Peyer's patch (tissue), 4 donors: ENCODE measurements at places on chromosomes 4 and X. TPM values are rescaled to one million over a fixed set of nuclear protein-coding genes. Genes with fewer than 3 reads are reported as not detected.

DNA sequence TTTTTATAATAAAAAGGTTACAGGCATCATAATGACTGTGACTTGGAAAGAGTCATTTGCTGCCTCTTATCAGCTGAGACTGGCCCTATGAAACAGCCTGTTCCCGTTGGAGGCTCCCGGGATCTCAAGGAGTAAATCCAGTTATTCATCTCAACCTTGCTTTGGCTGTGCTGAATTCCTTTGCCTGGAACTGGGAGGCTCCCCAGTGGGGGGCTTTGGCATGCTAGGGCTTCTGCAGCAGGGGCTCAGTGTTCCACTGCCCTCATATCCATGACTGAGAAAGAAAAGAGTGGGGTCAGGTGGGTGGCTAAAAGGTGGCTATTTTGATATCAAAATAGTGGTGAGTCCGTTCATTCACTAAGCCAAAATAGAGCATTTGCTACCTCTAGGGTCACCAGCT, 71.2 kb downstream of the TRPC5 start:
- no peak for DNase-seq

GRCh38 chr4:124686279-124686678, 26.3 kb downstream of the ANKRD50 start:
- DNase-seq: no peak

GRCh38 chr4:7978489-7978888, 38.8 kb upstream of the AFAP1 start:
- peak; percentile 77 for DNase-seq

GRCh38 chrX:110188701-110189558, 129.0 kb downstream of the AMMECR1 start:
- no peak for DNase-seq

DNA sequence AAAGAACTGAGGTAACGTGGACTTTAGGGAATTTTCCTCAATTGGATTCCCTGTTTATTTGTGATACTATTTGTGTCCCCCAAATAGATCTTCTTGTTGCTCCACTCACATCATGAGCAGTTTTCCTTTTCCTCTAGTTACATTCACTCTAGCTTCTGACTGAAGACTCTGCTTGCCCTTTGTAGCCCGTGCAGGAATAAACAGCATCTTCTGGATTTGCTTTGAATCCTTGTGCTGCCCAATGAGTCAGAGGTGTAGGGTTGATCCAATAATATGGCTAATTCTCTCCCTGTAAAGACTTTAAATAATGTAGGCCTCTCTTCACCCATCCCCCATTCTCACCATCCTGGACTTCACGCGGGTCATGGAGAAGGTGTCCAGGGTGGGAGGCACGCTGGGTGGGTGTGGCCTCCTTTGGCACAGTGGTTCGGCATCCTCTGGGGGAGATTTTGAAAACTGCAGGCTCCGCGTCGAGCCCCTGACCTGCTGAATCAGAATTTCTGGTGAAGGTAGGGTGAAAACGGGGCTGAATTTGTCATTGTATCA, 9.0 kb downstream of the HAND2 start:
- DNase-seq: no peak

DNA sequence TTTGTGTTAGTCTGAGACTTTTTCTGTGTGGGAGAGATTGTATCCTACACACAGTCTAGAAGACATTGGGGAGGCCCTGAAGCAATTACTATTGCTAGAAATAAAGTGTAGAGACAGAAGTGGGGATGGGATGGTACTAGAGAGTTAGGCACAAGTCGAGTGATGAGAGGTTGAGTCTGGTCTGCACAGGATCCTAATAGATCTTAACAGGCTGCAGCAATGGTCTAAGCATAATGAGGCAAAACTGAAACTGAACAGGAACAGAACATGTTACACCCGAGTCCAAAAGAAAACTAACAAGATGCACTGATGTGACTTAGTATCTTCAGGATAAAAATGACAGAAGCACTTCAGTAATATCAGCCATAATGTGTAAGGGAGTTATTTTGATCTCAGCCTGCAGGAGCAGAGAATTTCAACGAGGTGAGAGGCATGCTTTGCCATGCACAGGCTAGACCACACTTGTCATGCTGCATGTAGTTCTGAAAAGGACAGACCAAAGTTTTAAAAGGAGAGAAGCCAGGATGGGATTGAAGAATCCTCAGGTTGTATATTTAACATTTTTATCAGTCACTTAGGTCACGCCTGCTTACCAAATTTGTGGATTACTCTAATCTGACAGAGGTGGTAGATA, 205.8 kb upstream of the BOD1L1 start:
- DNase-seq: no peak

GRCh38 chr4:56902703-56903102, 5.0 kb upstream of the REST start:
- no peak for DNase-seq

The CHRDL1 gene
- 5.8 TPM for total RNA-seq

DNA sequence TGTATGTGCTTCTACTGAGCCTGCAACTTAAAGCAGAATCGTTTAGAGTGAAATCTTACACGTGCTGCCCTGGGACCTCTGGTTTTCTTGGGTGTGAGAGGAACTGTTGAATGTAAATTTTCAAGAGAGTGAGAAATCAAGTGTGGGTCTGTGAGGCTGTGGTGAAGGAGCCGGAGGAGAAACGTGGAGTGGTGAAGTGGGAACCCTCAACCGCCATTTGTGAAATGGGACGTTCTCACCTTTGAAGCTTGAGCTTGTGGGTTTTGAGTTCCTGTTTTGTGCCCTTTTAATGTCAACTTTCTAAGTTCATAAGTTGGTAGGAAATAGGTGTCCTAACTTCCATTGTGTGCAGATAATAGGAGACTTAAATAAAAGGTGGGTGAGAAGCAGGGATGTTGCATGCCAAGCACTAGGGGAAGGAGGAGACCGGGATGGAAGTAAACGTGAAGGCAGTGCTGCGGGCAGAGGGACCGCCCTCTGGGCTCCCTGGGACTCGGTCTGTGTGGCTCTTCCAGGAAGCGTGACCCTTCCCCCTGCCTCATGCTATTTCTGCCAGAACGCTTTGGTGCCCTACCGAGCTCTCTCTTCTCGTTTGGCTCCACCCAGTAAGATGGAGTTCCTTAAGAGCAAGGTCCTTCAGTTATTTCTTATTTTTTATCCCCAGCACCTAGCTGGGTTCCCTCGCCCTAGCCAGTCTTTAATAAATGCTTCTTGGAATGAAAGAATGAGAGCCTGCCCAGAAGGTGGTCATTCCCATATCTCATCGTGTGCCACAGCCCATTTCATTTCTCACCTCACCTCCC, 56.0 kb downstream of the TMEM131L start:
- DNase-seq: no peak

The RRH gene
- not detected for total RNA-seq

The AFP gene
- total RNA-seq: not detected

GRCh38 chrX:9501362-9501761, 36.5 kb downstream of the TBL1X start:
- DNase-seq: no peak

The FAM156B gene
- total RNA-seq: 26.6 TPM

The CCNB3 gene
- 0.94 TPM for total RNA-seq

DNA sequence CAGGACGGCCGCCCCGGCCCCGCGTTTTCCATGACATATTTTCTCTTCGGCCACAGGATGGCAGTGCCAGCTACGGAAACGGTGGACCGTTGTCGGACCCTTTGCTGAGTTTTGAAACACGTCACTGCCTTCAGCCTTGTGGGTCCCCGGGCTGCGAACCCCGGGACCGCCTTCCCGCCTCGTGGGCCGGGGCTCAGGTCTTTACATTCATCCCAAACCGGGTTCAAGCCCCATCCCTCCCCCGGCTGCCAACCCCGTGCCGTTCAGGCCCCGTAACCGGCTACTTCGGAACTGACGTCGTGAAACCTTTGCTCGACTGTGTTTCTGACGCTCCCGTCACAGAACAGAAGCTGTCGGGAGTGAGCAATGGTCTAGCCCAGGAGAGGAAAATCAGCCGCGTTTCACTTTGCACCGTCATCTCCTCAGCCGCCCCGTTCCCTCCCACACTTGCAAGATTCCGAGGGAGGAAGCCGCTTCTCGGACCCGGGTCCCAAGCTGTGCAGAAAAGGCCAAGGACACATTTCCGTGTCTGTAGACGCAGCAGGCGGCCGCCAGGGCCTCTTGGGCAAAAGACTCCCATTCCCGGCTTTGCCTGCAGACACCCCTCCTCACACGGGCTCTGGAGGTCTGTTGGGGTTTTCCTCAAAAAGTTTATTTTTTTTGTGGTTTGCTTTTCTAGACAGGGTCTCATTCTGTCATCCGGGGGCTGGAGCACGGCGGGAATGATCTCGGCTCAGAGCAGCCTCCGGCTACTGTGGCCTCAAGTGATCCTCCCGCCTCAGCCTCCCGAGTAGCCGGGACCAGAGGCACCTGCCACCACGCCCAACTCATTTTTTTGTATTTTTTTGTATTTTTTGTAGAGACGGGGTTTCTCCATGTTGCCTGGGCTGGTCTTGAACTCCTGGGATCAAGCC, 41.4 kb upstream of the PPP2R3B start:
- DNase-seq: no peak
